ENCODE measurements at places on chromosomes 4 and X.

GRCh38 chrX:71147496-71148277, 3.0 kb downstream of the NLGN3 start:
- no peak for DNase-seq

- no peak for DNase-seq
These were observed 5.5 kb downstream of the CCDC120 start for GRCh38 chrX:49064303-49064702.

DNA sequence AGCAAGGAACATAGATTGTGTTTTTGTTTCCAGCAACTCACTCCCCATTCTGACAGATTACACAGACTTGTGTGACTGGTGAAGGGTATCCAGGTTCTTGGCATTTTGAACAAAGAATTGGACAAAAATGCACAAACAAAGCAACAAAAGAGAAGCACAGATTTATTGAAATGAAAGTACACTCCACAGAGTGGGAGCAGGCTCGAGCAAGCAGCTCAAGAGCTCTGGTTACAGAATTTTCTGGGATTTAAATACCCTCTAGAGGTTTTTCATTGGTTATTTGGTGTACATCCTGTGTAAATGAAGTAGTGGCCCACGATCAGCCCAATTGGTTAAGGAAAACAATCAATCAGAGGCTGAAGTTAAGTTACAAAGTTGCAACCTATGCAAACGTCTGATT, 155.0 kb upstream of the JADE1 start:
- DNase-seq: no peak

- no peak for DNase-seq
These were observed 48.0 kb upstream of the SMAD1 start for GRCh38 chr4:145433684-145434083.

- no peak for DNase-seq
These were observed 8.1 kb downstream of the HADH start for GRCh38 chr4:107997794-107998193.

DNA sequence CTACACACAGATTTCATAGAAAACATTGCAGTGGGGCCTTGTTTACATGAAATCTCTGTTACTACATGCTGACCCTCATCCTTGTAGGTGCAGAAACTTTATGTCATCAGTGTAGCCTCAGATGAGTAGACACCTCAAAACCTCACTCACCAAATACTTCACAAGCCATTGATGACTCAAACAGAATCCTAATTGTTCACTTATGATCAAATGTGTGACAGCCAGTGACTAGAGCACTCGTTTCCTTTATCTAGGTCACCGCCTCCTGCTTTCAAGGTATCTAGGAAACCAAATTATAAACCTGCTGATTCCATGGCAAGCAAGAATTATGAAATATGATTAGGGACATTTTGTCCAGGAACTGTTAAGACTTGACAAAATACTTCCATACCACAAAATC, 255.8 kb upstream of the GPRIN3 start:
- no peak for DNase-seq
